Upper lobe of right lung (tissue), 1 donor: ENCODE measurements at places on chromosomes 16 and 17. TPM values are rescaled to one million over a fixed set of nuclear protein-coding genes. Genes with fewer than 3 reads are reported as not detected.

DNA sequence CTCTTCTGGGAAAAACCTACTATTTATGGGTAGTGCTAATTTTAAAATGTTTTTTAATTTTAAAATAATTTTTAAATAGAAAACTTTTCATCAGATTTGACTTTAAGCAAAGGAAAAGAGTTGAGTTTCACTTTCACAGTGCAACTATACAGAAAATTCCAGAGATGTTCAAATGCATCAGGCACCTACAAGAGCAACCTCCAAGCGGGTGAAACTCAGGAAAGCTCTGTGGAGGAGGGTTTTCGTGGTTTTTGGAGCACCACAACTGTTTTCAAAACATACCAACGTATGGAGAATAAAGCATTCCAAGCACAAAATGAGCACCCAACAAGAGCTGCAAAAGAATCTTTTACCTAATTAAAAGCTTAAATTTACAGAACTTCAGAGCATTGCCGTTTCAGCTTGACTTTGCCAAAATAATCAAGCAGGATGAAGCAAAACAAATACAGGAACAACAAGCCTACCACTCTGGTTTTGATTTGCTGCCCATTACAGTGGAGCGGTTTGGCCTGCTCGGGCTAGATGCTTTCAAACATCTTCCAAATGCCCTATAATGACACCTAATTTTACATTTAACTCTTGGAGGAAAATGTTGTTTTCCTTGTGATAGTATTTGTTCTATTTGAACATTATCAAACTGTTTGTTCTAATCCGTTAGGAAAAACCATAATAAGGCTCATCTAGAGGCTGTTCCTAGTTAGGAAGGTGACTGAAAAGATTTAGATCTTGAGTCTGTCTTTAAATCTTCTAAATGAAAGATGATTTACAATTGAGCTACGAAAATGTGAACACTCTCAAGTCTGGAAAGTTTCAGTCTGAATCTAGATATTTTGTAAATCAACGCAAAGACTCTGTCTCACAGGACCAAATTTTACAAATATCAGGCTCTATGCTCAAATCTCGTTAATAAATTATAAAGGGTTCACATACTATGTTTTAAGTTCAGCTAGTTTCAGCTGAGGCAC is 34.5 kb downstream of the NACA2 start:
- DNase-seq: no peak
- H3K36me3 ChIP-seq: no peaks in the 10 kb centered on the region
- H3K27ac ChIP-seq: no peak overlapping the region
- H3K4me3 ChIP-seq: peak overlapping the region; percentile 2
- no peaks in the 10 kb centered on the region for H3K4me1 ChIP-seq

DNA sequence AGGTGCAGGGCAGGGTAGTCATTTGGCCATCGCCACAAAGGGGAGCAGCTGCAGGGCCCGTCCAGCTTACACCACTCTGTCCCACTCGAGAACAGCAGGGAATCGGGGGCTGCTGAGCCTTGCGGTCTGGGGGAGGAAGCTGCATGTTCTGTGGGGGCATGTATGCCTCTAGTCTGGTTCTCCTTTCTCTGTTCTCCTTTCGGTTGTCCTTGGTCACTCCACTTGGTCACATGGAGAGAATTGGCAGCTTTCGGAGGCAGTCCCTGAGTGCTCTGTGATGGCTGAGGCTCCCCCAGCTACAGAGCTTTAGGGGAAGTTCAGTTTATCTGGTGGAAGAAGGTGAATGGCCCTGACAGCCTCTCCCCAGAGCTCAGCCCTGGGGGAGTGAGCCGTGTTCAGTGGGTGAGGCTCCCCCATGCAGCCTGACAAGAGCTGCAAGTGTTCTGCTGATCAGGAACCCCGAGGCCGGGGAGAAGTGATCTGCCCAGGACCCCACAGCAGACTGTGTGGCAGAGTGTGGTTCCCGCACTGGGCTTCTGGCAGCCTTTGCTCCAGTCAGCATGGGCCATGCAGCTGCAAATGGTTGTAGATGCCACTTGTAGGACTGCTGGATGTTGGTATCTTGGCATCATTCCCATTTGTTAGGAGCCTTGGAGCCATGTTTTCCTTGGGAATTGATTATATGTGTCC is 22.3 kb upstream of the SMPD3 start:
- peaks cover 47% of the 10 kb centered on the region for H3K4me1 ChIP-seq
- H3K36me3 ChIP-seq: no peaks in the 10 kb centered on the region

DNA sequence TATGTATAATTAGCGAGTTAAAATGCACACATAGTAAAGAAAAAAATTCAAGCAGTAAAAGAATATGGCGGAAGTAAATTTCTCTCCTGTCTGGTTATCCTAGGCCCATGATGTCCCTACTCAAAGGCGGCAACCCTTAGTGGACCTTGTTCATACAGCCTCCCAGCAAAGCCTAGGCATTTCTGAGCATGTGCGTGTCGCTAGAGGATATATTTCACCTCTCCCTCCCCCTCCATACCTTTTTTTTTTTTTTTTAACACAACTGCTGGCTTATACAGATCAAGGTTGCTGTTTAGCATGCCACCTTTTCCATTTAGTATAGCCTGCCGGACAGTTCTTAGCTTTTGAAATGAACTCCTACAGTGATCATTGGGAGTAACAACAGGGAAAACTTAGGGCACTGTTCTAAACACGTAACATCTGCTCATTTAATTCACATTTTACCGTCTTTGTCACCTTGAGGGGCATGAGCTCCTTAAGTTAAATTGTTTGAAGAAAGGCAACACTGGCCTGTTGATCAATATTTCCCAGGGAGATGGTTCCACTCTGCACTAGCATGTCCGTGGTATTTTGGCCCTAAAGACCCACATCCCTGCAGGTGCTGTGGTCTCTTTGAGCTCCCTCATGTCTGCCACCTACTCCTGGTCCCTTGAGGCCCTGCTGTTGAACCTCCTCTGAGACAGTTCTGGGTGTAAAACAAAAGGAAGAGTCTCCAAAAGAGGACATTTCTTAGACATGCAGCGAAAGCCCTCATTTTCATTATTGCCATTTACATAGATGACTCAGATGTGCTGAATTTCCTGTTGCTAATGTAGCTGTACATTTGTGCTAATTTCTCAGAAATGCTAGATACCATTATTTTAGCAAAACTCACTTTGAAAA is 4.1 kb upstream of the TNFRSF13B start:
- no peaks in the 10 kb centered on the region for H3K4me1 ChIP-seq
- H3K27me3 ChIP-seq: no peaks in the 10 kb centered on the region
- H3K27ac ChIP-seq: no peak overlapping the region

- H3K27me3 ChIP-seq: no peaks in the 10 kb centered on the region
- no peaks in the 10 kb centered on the region for H3K4me1 ChIP-seq
- no peaks in the 10 kb centered on the region for H3K36me3 ChIP-seq
- DNase-seq: peak; percentile 83
- no peak overlapping the region for H3K27ac ChIP-seq
Observed at GRCh38 chr16:88437367-88437964, 15.6 kb upstream of the ZFPM1 start.

GRCh38 chr16:80345701-80346100 is 195.1 kb upstream of the DYNLRB2 start:
- no peak overlapping the region for H3K4me3 ChIP-seq
- no peaks in the 10 kb centered on the region for H3K27me3 ChIP-seq
- H3K4me1 ChIP-seq: peaks cover 6% of the 10 kb centered on the region
- no peaks in the 10 kb centered on the region for H3K36me3 ChIP-seq
- H3K27ac ChIP-seq: no peak overlapping the region

DNA sequence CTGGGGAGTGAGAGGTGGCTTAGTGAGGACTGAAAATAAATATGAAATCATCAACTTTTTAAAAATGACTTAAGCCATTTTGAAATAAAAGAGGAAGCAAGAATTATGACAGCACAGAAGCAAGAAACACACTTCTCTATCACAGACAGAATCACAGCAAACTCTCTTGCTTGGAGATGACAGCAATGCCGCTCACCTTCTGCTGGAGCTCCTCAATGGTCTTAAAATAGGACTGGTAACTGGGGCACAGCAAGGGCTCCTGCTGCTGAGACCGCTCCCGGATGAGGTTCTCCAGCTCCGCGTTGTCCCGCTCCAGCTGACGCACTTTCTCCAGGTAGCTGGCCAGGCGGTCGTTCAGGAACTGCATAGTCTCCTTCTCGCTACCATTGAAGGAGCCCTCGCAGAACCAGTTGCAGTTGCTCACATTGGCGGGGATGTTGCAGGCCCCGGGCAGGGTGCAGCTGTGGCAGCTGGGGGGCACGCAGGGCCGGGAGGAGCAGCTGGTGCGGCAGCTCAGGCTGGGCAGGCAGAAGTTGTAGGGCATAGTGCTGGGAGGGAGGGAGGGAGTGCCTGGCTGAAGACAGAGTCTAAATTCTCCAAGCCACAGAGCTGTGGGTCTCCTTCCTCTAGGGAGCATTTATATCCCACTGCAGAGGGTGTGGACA is at the start of gene KRT31:
Gene KRT31 (minus strand): TSS at position 613 of the 665 bp plus-strand sequence. CDS start 69 bp downstream, at position 544.
- DNase-seq: no peak
- no peaks in the 10 kb centered on the region for H3K27me3 ChIP-seq
- no peaks in the 10 kb centered on the region for H3K36me3 ChIP-seq
- no peak within 1 kb of the TSS for H3K27ac ChIP-seq
- no peak within 1 kb of the TSS for H3K4me3 ChIP-seq
- H3K4me1 ChIP-seq: no peaks in the 10 kb centered on the region

DNA sequence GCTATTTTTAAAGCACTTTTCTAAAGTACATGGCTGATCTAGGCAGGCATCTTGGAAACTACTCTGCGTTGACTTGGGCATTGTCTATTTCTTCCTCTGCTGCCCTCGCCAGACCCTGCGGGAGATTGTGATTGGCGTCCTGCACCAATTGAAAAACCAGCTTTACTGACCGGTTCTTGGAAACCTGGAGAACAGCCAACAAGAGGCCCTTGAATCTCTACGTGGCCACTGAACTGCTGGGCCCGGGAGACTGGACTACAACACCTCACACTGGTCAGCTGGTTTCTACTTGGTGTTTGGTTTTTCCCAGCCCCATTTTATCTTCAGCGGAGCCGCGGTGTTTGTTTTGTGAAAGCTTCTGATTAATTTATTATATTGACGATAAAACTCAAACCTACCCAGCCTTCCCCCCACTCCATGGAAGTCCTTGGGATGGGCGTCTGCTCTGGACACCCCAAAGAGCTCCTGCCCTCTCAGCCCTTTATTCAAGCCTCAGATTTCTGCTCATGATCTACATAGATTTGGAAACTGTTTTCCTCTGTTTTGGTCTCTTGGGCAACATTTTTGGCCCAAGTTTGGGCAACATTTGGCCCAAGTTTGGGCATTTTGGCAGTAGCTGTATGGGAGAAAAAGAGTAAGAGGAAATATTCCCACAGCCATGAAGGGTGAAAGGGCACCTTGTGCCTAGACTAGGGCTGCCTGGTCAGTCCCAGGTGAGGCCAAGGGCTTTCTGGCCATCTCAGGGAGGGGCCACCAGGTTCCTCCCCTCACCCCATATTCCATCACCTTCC is 4.7 kb downstream of the MLX start:
- H3K4me1 ChIP-seq: peaks cover 23% of the 10 kb centered on the region
- peaks cover 71% of the 10 kb centered on the region for H3K36me3 ChIP-seq
- DNase-seq: peak; percentile 68
- peak overlapping the region; percentile 24 for H3K27ac ChIP-seq
- no peak overlapping the region for H3K4me3 ChIP-seq

DNA sequence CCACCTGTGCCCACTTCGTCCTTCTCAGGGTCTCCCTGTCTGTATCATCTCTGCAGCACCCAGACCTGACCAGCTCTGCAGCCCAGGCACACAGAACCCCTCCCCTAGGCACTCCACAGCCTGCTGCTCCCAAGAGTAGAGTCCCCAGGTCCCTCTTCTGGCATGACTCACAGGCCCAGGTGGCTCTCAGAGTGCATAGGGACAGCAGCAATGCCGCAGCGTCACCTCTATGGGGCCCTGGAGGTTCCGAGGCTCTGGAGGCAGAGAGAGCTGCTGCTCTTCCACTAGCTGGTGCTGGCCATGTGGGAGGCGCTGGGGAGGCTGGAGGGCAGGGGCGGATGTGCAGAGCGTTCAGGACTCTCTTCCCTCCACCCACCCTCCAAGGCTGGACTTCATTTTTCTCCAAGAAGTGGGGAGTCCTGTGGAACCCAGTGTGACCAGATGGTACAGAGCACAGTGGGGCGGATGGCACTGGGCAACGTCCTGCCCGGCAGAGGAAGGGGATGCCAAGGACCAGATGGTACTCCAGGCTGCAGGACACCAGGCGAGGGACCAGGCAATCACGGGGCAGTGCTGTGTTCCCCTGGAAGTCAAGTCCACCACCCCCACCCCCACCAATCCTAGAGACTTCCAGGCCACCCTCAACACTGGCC is 151.7 kb downstream of the RBFOX3 start:
- H3K4me1 ChIP-seq: no peaks in the 10 kb centered on the region
- no peaks in the 10 kb centered on the region for H3K36me3 ChIP-seq
- H3K27ac ChIP-seq: no peak overlapping the region
- no peak overlapping the region for H3K4me3 ChIP-seq

DNA sequence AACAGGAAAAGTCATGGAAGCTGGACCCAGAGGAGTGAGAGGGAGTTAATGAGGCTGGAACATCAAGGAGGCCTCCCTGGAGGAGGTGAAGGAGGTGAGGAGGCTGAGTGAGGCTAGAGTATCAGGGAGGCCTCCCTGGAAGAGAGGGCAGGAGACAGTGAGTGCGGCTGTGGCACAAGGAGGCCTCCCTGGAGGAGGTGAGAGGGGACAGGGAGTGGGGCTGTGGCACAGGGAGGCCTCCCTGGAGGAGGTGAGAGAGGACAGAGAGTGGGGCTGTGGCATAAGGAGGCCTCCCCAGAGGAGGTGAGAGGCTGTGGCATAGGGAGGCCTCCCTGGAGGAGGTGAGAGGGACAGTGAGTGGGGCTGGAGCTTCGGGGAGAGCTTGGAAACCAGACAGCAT is 5.5 kb downstream of the CAMKK1 start:
- H3K4me3 ChIP-seq: no peak overlapping the region
- H3K27ac ChIP-seq: peak overlapping the region; percentile 63
- no peak for DNase-seq
- H3K27me3 ChIP-seq: no peaks in the 10 kb centered on the region

DNA sequence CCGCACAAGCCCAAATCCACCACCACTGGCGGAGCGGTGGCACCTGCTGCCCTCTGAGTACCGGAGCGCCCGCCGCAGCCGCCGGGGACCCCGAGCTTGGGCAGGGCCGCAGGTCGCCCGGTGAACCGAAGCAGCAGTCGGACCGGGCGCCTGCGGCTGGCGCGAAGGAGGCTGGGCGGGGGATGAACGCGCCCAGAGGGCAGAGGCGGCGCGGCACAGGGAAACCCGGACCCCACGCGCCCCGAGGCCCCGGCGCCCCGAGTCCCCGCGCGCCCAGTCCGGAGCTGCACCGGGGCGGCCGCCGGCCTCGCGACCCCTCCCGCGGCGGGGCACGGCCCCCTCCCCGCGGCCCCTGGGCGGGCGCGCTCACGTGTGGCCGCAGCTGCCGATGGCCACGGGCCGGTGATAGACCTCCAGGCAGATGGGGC is 393 bp downstream of the RNF166 start:
- peak overlapping the region; percentile 84 for H3K27ac ChIP-seq
- peaks cover 53% of the 10 kb centered on the region for H3K4me1 ChIP-seq
- H3K4me3 ChIP-seq: peak overlapping the region; percentile 99

KRT39 gene
- total RNA-seq: 0.35 TPM

SPN gene
- total RNA-seq: 70.7 TPM

OR3A3 gene
- total RNA-seq: not detected

HOXB7 gene
- 1.2 TPM for total RNA-seq
